ENCODE measurements at places on chromosomes 5 and 9.

- DNase-seq, result no peak
These were observed 132.8 kb upstream of the ALDH1B1 start for GRCh38 chr9:38259519-38260218.

- no peak for DNase-seq
These were observed 238.3 kb downstream of the NPR3 start for GRCh38 chr5:32949286-32949970.

GRCh38 chr5:130571076-130571475 is 594.0 kb downstream of the HINT1 start:
- DNase-seq, result no peak

DNA sequence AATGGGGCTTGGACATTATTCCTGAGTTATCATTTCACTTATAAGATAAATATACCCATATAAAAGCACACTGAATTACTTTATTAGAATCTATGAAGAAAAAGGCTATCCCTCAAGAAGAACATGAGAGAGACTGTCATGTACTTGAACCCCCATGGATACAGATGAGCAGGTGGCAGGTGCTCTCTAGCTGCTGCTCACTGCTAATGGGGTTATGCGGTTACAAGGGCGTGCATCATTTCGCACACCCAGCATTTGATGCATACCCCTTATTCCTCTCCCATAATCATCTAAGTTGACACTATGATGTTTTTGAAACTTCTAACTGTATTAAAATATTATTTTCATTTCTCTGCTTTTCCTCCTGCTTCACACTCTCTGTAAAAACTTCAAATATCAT is 16.4 kb downstream of the ITK start:
- no peak for DNase-seq

GRCh38 chr5:157130925-157131324 is 11.7 kb downstream of the MED7 start:
- no peak for DNase-seq

- no peak for DNase-seq
These were observed 131.0 kb downstream of the ADAMTS16 start for GRCh38 chr5:5270958-5271785.

DNA sequence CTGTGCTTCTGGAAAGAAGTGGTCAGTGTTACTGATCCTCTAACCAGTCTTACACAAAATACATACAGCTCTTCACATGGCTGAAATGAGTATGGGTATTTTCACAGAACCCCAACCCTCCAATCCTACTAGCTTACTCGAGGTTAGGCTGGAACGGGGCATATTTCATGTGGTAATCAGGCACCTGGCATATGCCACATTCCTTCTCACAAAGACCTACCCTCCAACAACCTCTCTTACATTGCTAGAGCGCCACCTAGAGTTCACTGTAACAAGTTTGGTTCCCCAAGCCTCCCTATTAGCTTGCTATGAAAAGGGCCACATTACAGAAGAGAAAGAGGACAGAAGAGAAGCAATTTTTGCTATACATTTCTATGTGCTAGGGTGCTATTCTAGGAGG is 597.3 kb downstream of the PRELID2 start:
- no peak for DNase-seq

GRCh38 chr5:59547731-59548130 is 345.8 kb downstream of the PDE4D start:
- DNase-seq, result no peak

- DNase-seq, result no peak
These were observed 13.5 kb upstream of the NRARP start for GRCh38 chr9:137315581-137316011.

DNA sequence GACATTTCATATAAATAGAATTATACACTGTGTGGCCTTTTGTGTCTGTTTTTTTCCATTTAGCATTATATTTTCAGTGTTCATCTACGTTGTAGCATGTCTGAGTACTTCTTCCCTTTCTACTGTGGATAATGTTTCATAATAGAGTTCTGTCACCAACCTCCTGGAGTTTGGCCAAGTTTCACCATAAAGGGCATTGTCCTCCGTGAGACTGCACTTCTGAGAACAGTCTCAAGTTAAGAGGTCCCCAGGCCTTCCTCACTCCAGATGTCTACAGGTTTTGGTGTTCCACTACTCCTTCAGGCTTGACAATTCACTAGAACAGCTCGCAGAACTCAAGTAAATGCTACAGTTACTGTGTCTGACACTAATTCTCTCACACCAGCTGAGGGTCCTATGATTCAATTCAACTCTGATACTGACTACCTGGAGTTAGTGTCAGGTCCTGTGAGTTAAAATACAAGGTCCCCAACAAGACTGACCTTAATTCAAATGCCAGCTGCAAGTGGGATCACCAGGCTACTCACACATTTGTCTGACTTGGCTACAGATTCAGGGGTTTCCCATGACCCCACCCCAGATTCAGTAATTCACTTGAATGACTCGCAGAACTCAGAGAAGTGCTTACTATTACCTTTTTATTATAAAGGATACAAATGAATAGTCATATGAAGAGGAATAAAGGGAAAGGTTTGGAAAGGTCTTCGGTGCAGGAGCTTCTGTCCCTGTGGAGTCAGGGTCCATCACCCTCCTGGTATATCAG is 31.1 kb downstream of the SLC35A4 start:
- no peak for DNase-seq

GRCh38 chr5:170681013-170681433 is 102.5 kb upstream of the GABRP start:
- DNase-seq, result no peak

DNA sequence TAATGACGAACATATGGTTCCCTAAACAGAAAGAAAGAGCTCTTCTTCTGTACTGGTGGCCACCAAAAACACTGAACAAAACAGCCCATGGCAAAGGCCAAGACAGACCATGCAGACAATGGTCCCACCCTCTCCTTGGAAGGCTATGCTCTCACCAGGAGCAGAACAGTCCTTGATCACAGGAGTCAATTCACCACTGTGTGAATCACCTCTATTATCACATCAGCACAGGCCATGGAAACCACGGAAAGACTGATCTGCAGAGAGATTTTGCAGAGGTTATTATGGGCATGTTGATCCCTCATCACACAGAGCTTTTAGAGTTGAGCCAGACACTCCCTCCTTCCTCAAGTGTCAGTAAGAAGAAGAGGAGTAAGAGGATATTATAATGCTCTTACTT is 134.0 kb upstream of the RASEF start:
- no peak for DNase-seq

- no peak for DNase-seq
These were observed 11.6 kb upstream of the TYRP1 start for GRCh38 chr9:12681620-12682019.

GRCh38 chr5:179336126-179336870 is 9.0 kb downstream of the ADAMTS2 start:
- no peak for DNase-seq

DNA sequence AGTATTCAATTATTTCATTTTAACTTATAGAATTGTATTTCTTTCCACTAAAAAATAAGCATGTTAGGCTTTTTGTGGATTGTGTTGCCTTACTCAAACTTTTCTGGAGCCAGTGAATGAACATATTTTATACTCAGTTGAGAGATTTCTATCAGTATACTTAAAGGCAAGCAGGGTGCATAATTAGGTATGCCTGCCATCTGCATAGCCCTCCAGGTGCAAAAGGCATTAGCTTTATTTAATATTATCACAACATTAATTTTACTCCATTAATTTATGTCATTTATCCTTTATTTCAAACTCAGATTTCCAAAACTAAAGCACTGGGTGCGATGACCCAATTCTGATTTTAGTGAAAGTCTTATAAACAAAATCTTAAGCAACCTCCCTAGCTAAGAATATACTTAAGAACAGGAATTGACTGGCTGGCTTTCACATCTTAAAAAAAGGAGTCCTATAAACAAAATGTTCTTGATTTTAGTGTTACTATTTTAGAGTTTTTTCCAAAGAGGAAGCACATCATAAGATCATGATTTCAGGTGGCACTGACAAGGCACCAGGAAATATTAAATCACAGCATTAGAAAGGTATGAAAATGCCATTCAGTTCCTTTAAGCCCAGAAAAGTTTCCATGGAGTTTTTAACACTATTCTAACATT is 178.4 kb downstream of the MPDZ start:
- no peak for DNase-seq

GRCh38 chr5:3662344-3662743 is 66.7 kb downstream of the IRX1 start:
- DNase-seq, result no peak

DNA sequence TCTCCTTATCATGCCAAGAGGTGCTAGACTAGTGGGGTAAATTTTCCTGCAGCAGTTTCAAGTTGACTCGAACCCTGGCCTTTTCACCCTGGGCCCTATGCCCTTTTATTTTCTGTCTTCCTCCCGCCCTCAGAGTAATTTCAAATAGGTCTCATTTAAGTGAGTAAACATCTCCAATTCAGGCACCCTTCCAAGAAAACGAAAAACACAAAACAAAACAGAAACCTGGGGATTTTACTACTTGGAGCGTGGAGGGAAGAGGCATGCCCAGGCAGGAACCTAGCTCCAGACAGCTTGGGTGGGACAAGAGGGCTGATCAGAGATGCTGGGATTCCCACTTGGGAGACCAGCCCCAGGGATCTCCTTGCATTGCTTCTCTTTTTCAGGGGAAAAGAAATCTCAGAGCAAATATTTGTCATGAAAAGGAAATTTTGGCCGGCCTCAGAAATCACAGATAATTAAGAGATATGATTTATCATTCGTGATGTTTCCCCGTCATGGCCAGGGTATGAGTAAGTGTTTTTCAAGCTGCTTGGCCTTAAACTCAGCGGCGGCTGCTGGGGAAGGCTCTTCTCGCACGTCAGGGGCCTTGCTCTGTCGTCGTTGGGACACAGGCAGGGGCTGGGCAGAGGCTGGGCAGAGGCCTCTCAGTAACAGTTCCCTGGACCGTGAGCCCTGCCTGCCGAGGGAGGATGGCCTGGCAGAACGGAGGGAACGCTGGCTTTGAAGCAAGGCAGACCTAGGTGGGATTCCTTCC is 248.6 kb upstream of the KLF4 start:
- no peak for DNase-seq

- no peak for DNase-seq
These were observed 252.2 kb downstream of the SLF1 start for GRCh38 chr5:94870511-94871183.

DNA sequence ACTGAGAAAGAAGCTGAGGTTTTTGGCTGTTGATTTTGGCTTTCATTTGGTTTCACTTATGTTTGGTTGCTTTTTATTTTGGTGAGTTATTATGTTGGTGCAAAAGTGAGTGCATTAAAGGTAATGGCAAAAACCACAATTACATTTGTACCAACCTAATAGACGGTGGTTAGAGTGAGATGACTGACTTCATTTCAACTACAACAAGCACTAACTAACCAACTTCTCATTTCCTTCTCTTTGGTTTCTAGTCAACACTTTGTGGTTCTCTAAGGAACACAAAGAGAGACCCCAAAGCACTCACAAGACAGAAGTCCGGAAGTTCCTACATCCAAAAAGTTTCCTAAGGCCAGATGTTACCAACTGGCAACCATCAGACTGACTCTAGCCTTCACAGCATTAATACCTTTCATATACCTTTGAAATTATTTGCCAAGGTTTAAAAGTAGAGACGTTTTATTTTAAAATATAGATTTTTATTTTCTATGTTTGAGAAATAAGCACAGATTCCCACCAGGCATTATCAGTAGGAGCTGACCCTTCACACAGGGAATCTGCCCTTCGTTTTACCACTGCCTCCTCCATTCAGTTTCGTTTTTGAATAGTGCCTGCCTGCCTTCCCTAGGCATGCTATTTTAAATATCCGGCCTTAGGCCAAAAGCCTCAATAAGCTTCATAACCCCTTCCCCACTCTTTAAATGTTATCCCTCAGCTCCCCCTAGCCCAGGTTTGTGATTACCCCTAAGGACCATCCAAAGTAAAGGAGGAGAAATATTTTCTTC is 301.1 kb upstream of the PTGER4 start:
- no peak for DNase-seq

- no peak for DNase-seq
These were observed 915 bp downstream of the HSDL2 start for GRCh38 chr9:112380825-112381221.

GRCh38 chr9:116661037-116661954 is 25.8 kb upstream of the TRIM32 start:
- no peak for DNase-seq

- no peak for DNase-seq
These were observed 87.0 kb upstream of the TLE1 start for GRCh38 chr9:81776390-81776789.

DNA sequence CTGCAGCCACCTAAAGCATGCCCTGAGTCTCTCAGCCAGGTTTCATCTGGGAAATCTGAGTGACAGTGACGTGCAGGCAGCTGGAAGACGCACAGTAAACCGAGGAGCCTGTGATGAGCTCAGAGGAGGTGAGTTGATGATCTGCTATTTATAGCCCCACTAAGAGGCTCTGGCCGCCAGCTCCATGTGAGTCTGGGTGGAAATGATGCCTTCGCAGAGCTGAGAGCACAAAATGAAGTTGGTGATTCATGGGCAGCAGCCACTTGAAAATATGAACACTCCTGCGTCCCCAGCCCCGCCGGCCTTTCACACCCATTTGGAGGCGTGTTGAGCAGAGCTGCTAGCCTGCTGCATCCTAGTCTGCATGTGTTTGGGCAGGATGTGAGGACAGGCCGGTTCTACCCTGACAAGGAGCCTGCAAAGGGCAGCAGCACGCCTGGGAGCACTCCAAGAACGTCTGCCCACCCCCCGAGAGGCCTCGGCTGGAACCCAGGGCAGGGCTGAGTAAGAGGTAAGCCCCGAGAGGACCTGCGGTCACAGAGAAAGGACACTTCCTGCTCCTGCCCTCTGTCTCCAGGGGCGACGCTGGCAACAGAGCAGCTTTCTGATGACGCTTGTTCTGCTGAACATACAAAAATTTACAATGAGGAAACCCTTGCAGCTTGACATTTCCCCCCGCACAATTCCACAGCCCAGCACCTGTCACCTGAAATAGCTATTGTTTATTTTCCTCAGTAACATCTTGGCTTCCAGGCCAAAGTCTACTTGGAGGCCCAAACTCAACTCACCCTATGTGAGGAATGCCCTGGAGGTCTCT is 25.1 kb upstream of the CDKN2AIPNL start:
- DNase-seq, result no peak

- DNase-seq, result no peak
These were observed 278.2 kb downstream of the BRINP1 start for GRCh38 chr9:119091074-119091473.

DNA sequence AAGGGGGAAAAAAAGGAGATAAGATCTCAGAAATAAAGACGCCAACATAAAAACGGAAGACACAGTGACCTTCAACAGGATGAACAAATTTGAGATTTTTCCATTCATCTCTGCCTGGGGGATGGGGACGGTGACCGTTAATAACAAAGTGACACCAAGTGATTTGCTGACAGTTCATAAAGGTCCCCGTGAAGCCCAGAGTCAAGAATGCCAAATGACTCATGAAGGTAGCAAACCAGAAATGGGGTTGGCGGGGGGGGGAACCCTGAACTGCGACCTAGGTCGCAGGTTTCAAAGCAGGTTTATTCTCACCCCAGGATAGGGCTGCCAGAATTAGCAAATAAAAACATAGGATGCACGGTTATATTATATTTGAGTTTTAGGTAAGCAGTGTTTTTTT is 21.1 kb upstream of the SHB start:
- DNase-seq, result no peak

DNA sequence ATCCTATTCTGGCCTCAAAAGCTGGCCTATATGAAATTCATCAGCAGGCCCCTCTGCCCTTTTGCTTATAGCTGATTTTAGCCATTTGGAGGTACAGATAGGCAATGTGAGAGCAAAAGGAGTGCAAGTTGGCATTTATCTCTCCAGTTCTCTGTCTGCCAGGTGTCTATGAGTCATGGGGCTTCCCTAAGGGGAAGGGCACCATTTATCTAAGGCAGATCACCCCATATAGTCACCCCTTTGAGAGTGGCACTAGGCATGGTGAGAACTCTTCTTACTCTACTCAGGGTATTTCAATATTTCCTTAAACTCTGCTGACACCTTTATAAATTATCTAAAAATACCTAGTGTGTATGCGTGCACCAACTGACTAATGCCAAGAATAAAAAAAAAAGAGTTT is 314.7 kb upstream of the CDH6 start:
- no peak for DNase-seq

Data from activated naive CD4-positive, alpha-beta T cell (primary cell).